ENCODE measurements at places on chromosomes 11 and 22.

DNA sequence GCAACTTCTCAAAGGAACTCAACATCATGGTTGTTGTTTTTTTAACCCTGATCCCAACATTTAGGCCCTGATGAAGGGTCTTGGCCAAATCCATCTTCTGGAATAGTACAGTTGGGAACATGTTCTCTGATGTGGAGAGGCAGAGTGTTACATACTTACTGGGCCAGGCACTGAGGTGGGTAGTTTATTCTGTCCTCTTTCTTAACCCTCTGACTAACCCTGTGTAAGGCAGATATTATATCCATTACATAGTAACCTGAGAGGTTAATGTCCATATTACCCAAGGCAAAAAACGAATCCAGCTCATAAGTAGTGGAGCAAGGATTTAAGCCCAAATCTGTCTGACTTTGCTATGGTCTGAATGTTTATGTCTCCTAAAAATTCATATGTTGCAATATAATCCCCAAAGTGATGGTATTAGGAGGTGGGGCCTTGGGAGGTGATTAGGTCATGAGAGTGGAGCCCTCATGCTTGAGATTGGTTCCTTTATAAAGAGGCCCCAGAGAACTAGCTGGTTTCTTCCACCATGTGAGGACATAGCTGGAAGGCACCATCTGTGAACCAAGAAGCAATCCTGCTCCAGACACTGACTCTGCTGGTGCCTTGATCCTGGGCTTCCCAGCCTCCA is 16.3 kb downstream of the PPFIBP2 start:
- DNase-seq: no peak

DNA sequence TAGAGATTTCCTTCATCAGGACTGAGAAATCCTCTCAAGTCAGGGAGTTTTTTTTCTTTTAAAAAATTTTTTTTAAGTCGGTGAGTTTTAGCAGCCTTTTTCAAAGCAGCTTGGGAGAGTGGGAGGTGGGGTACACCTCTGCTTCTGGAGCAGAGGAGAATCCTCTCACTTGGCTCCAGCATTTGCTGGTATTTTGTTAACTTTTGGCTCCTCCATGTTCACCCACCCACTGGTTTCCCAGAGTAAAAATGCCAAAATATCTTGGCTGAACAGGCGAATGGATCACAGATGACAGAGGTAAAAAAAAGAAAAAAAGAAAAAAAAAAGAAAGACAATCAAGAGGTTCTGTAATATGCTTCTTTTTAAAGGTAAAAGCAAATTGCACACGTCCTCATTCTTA is 68.0 kb downstream of the GAB2 start:
- DNase-seq: no peak

GRCh38 chr11:119416606-119417580 is 6.1 kb downstream of the THY1 start:
- no peak for DNase-seq

DNA sequence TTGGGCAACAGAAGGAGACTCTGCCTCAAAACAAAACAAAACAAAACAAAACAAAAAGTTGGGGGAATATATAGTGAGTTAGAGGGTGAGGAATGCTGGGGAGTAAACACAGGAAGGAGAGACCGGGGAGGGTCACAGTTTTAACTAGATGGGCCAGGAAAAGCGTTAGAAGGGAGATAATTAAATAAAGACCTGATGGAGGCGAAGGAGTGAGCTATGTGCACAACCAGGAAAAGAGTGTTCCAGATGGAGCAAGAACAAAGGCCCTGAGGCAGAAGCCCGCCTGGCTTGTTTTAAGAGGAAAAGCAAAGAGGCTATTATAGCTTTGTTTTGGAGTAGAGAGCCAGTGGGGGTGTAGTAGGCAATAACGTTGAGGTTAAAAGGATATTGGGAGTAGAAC is 4.8 kb upstream of the PLA2G6 start:
- DNase-seq: no peak

GRCh38 chr11:84215672-84216071 is 929.5 kb upstream of the CCDC90B start:
- DNase-seq: no peak

- no peak for DNase-seq
Measured at GRCh38 chr11:19511413-19512183, 201.0 kb upstream of the NAV2 start.

- no peak for DNase-seq
Measured at GRCh38 chr11:790721-791564, 1.1 kb upstream of the CEND1 start.

- no peak for DNase-seq
Measured at GRCh38 chr11:128297091-128297651, 290.2 kb downstream of the ETS1 start.

DNA sequence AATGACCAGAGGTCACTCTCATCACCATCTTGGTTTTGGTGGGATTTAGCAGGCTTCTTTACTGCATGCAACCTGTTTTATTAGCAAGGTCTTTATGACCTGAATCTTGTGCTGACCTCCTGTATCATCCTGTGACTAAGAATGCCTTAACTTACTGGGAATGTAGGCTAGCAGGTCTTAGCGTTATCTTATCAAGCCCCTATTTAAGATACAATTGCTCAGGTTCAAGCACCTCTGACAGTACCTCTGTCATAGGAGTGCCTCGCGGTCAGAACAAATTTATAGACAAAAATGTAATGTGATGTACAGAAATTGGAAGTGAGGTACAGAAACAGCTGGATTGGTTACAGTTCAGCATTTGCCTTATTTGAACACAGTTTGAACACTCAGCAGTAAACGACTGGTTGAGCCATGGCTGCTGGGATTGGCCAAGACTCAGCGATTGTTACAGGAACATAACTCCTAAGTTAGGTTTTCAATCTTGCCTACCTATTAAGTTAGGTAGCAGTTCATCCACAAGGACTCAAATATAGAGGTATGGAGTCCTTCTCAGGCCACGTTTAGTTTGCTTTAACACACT is 16.1 kb upstream of the TMEM123 start:
- DNase-seq: no peak

Measured in activated gamma-delta T cell treated with Interleukin-2 at 50 U/mL for 16 hours (primary cell).